ENCODE measurements at places on chromosomes 4 and X.

DNA sequence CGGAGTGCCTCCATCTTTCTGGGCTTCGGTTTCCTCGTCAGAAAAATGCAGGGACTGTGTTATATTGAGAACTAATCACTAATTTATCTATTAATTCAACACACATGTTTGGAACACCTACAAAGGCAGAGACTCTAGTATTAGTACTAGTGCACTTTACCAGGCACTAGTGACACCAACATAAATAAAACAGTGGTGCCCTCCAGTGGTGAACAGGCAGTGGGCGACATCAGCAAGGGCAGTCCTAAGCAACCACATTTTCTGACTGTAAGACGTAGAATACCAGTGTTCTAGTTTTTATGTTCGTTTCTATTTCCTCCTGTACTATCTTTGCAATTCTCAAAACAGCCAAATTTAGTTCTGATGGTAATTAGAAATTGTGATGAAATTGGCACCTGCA is 69.1 kb upstream of the UCP1 start:
- peak; percentile 29 for DNase-seq

GRCh38 chr4:106079616-106080015 is 184.3 kb downstream of the NPNT start:
- DNase-seq: no peak

DNA sequence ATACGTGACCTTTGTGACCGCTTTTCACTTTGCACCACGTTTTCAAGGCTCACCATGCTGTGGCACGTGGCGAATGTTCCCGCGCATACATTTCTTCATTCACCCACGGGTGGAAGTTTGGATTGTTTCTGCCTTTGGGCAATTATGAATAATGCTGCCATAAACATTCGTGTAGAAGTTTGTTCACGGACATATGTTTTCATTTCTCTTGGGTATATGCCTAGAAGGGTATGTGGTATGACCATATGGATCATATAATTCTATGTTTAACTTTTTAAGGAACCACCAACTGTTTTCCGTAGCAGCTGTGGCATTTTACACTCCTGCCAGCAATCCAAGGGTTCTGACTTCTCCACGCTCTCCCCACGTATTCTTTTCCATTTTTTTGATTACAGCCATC is 60.9 kb upstream of the MXD4 start:
- no peak for DNase-seq

GRCh38 chrX:48957477-48957826 is at the start of gene OTUD5:
TSS of gene OTUD5 (minus strand) at chrX:48957607. CDS start at chrX:48957570, 37 bp downstream.
- DNase-seq: peak; percentile 79

GRCh38 chr4:55297346-55297745 is 48.7 kb upstream of the SRD5A3 start:
- no peak for DNase-seq

Data from activated naive CD4-positive, alpha-beta T cell treated with anti-CD3 and anti-CD28 coated beads, Interleukin-2, amount 50 U/mL, for 16 hours (primary cell).